Activated CD4-positive, alpha-beta T cell treated with anti-CD3 and anti-CD28 coated beads, Interleukin-2, amount 50 U/mL, for 4 hours (primary cell): ENCODE measurements at places on chromosomes 1 and 21.

GRCh38 chr21:41217671-41218385 lies 49.9 kb downstream of the BACE2 start:
- DNase-seq: no peak

DNA sequence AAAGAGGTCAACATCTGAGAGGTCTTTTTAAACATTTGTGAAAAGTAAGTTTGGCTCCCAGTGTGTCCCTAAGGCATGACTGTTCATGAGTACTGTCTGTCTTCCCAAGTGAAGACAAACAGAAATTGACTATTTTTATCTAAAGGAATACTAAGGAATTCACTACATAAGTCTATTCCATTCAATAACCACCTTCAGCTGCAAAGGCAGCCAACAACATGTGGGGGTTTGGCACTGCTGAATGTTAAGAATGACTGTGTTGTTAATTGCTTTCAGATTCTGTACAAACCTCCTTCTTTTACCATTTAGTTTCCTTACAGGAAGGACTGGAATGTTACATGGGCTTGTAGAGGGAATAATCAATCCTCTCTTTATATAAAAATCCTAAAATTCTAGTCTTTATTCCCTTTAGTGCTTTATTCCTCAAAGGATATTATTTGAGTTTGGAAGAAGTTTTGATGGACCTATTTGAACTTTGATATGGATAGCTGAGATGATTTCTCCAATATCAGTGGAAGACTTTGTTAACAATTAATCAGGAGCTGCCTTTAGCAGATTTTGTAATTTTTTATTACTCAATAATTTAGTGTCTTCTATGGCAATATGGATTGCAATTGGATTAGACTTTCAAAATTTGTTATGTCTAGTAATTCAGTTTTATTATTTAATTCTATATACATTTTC lies 201.7 kb upstream of the CHRM3 start:
- DNase-seq: no peak

GRCh38 chr1:96565546-96565945 lies 156.0 kb upstream of the PTBP2 start:
- DNase-seq: no peak

DNA sequence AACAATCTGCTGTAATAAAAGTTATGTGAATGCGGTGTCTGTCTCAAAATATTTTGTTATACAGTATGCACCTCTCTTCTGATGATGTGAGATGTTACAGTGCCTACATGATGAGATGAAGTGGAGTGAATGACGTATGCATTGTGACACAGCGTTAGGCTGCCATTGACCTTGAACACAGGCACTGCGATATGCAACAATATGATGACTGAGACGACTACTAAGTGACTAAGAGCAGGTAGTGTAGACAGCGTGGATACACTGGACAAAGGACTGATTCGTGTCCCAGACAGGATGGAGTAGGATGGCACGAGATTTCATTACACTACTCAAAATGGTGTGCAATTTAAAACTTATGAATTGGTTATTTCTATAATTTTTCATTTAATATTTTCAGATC lies 8.4 kb downstream of the SGIP1 start:
- no peak for DNase-seq
